ENCODE measurements at places on chromosomes 3 and 15.

DNA sequence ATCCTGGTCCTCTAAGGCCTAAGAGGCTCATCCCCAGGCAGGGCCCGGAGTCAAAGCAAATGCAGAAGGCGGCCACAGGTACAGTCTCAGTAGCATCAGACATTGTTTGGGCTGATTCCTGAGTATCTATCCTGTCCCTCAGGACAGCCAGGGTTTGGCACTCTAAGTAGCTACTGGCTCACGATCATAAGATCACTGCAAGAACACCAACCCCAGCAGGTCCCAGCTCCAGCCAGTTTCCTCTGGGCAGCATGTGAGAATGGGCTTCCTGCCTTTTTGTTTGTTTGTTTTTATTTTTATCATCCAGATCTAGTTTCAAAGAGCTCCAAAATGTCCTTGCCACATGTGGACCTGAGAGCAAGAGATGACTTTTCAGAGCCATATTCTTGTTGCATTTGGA is 32.7 kb downstream of the LRRFIP2 start:
- no peak for DNase-seq

GRCh38 chr3:70042641-70043040 is 43.1 kb downstream of the SAMMSON start:
- no peak for DNase-seq

DNA sequence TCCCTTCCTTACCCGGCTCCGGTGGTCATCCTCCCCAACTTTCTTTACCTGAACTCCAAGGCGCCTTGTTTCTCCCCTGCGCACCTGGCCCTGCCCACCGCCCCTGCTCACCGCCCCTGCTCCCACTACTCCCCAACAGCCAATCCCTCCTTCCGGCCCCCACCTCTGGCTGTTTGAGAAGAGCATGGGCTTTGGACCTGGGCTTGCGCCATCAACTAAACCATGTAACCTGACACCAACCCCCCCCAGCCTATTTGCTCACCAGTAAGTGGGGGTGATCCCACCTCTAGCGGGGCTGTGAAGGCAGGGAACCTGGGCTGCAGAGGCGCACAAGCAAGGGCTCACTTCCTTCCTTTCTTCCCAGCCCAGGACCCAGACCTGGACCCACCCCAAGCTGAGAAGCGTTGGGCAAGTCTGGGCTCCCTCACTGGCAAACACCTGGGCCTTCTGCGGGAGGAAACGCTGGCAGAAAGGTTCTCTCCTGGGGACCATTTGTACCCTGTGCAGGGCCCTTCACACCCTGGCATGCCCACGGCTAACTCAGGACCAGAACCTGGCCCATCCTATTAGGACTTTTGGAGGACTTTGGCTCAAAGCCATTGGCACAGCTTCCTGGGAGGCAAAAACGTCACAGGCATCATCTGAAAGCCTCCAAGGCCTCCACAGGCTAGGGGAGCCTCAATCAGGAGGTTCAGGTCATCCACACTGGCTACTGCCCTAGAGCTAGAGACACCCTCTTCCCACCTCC is at the start of gene PLXNB1:
Gene PLXNB1 (minus strand): TSS at position 127 of the 748 bp plus-strand sequence. CDS start 5,475 bp downstream, outside the sequence.
- no peak for DNase-seq

DNA sequence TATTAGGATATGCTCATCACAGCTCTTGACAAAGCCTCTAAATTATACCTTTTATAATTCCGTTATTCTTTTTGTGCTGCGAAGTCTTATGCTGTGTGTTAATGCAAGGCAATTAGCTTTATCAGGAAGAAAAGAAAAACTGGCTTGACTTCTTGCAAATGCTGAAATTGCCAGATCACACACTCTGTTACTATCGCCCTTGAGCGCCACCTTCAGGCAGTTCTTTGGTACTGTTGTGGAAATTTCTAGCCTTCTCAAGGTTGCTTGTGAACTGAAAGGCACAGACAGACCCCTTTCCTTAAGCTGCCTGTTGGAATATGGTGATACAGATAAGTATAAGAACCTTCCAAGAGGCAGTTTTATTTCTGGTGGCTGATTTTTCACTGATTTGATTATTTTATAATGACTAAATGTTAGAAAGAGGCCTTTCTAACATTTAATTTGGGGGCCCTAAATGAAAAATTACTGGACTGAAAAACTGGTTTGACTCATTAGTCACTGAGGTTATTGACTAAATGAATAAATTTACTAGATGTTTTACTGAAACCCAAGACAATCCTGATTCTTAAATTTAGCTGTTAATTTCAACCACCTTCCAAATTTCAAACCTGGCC is 126.2 kb upstream of the RASGRP1 start:
- DNase-seq = peak; percentile 54

- DNase-seq = no peak
Observed at GRCh38 chr3:177378168-177378567, 180.9 kb upstream of the TBL1XR1 start.

- no peak for DNase-seq
Observed at GRCh38 chr3:18279226-18279737, 145.9 kb downstream of the SATB1 start.

GRCh38 chr3:11498646-11499045 is 145.1 kb downstream of the VGLL4 start:
- DNase-seq = no peak

DNA sequence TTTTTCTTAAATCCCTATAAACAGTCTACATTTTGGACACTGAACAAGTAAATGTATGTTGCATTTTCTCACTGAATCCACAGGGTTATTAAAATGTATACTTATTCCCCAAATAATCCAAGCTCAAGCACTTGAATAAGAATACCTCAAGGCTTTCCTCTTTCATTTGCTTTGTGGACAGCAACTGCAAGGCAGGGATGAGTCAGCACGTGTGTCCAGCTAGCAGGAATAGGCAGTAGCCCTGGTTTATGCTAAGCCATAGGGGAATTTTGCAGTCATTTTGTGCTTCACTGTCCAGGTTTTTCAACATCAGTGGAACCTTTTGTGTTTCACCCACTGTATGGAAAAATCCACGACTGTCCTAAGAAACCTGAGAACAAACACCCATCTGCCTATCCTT is 96.7 kb upstream of the KCNMB2 start:
- DNase-seq = no peak

DNA sequence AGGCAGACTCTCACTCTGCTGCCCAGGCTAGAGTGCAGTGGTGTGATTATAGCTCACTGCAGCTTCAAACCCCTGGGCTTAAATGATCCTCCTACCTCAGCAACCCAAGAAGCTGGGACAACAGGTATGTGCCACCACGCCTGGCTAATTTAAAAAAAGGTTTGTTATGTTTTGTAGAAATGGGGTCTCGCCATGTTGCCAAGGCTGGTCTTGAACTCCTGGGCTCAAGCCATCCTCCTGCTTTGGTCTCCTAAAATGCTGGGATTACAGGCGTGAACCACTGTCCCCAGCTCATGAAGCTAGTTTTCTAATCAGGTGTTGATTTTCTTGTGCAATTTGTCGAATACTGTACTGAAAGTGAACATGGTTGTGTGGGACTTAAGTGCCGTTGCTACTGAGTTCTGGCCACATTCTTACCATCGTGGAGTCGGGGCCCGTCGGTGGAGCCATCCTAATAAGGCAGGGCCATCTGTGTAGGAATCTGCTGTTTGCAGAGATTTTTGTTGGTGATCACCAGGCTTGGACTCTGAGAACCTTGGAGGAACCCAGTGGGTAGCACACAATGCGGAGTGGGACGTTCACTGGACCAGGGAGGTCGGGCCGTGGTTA is 193.2 kb downstream of the GOLGA6L6 start:
- DNase-seq = no peak

DNA sequence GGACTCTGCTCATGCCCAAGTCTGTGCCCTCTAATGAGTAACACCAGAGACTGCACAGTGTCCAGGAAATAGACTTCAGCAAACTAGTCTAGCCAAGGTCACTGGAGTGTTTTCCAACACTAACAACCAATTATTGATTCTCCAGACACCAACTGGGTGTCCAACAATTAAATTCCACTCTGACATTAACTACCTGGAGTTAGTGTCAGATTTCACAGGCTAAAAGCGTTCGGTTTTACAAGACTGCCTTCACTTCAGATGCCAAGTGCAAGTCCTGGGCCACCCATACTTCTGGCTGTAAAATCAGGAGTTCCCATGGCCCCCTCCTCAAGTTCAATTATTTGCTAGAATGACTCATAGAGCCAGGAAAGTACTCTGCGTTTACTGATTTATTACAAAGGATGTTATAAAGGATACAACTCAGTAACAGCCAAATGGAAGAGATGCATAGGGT is 20.8 kb upstream of the CFAP161 start:
- DNase-seq = no peak

DNA sequence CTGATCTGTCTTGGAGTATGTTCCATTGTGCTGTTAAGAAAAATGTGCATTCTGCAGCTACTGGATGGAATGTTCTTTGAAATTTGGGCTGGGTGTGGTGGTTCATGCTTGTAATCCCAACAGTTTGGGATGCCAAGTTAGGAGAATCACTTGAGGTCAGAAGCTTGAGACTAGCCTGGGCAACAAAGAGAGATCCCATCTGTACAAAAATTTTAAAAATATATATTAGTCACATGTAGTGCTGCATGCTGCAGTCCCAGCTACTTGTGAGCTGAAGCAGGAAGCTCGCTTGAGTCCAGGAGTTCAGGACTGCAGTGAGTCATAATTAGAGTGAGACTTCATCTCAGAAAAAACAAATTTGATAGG is 62.8 kb upstream of the PLSCR4 start:
- DNase-seq = no peak

GRCh38 chr15:57427367-57427821 is 51.1 kb downstream of the CGNL1 start:
- no peak for DNase-seq

DNA sequence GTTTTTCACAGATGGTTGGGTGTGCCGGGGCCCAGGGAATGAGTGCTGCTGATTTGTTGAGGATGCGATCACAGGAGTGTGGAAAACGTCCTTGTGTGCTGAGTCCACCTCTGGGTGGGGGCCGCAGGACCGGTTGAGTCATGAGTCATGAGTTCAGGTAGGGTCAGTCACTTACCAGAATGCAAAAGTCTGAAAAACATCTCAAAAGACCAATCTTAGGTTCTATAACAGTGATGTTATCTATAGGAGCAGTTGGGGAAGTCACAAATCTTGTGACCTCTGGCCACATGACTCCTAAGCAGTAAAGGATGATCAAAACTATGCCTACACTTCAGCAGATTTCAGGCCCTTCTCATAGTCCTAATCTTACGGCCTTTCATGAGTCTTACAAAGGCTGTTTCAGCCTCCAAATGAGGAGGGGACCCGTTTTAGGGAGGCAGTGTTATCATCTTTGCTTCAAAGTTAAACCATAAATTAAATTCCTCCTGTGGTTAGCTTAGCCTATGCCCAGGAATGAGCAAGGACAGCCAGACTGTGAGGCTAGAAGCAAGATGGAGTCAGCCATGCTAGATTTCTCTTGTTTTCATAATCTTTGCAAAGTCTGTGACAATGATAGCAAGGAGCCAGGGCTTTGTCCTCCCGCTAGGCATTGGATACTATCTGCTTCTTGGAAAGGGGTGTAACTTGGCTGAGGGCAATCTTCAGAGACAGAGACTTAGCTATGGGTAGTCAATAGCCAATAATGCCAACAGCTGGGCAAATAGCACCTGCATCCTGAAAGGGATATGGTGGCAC is 30.6 kb upstream of the PIAS1 start:
- no peak for DNase-seq

- DNase-seq = no peak
Observed at GRCh38 chr15:33722673-33723015, 245.7 kb upstream of the CHRM5 start.

GRCh38 chr3:113166719-113167492 is 44.5 kb upstream of the BOC start:
- DNase-seq = no peak

DNA sequence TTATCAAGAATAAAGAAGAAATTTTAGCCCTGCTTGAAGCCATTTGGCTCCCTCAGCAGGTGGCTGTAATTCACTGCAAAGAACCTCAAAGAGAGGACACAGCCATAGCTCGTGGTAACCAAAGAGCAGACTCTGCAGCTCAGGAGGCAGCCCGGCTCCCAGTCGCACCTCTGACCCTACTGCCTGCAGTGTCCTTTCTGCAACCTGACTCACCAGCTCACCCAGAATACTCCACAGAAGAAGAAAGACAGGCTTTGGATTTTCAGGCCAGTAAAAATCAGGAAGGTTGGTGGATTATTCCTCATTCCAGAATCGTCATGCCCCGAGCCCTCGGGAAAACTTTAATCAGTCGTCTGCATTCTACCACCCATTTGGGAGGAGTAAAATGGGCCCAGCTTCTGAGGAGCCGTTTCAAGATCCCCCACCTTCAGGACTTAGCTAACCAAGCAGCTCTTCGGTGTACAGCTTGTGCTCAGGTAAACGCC is 38.6 kb downstream of the ZBTB11 start:
- DNase-seq = no peak

GRCh38 chr15:70855764-70856163 is 1.8 kb upstream of the LARP6 start:
- DNase-seq = no peak

DNA sequence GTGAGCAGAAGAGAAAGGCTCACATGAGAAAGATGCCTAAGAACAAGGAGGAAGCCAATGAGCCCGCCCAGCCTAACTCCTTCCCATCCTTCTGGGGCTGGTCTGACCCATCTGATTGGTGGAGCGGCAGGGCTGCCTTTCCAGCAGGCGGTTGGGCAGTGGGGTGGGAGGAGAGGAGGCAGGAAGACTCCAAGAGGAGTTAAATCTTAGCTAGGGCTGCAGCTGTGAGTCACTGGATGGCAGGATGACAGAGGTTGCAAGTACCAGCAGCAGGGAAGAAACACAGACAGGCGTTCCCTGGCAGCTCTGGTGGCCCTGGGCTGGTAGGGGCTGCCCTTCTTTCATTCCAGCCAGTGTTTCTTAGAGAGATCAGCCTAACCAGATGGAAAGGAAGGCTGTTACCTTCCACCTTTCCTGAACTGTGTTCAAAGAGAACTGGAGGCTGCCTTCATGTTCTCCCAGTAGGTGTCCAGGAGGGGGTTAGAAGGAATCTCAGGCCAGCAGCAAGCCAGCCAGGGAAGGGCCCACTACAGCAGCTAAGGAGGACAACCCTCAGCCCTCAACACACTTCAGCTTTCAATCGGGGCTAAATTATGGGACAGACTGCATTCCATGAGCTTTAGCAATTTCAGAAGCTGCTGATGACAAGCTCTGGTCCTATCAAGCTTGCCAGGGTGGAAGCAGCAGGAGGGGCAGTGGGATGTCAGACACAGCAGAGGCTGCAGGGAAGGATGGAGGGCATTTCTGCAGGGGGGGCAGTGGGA is 50.3 kb downstream of the CHSY1 start:
- DNase-seq = no peak

DNA sequence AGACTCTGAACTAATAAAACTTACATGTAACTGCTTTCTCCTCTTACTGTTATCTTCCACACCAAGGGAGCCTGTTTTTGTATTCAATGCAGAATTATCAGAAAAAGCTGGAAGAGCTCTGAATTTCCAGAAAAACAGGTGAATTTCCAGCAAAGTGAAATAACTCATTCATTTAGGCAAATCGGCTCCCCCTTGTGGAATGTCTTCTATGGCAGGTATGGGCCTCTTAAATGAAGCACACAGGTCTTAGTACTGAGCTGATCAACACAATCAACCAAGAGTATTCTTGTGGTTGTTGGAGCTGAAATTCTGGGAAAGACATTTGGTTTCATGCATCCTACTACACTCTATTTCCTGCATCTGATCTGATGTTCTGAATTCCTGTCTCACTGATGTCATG is 31.0 kb upstream of the PTPRG start:
- DNase-seq = no peak

All from stimulated activated CD8-positive, alpha-beta memory T cell treated with anti-CD3 and anti-CD28 coated beads, Interleukin-2, amount 100 ng/mL, for 1 hour (primary cell).